Iris pigment epithelial cell (primary cell): ENCODE measurements at places on chromosomes 12 and 14.

DNA sequence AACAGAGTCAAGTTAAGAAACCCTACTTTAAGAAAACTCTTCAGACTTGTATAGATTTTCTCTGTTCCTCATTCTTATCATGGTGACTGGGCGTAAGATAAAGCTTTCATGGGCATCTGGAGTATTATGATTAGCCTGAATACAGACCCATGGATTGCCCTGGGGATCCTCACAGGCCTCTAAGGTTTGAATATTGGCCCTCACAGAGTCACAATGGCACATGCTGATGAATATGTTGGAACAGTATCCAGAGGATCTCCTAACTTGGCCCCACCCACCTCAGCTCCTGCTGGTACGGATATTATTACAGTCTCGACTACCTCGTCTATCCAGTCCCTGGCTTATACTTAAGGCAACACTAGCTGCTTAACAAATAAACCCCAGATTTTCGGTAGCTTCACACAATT, 8.1 kb downstream of the OSBPL8 start:
- no peak for DNase-seq

GRCh38 chr12:102016472-102016871, 45.3 kb downstream of the WASHC3 start:
- DNase-seq = no peak

DNA sequence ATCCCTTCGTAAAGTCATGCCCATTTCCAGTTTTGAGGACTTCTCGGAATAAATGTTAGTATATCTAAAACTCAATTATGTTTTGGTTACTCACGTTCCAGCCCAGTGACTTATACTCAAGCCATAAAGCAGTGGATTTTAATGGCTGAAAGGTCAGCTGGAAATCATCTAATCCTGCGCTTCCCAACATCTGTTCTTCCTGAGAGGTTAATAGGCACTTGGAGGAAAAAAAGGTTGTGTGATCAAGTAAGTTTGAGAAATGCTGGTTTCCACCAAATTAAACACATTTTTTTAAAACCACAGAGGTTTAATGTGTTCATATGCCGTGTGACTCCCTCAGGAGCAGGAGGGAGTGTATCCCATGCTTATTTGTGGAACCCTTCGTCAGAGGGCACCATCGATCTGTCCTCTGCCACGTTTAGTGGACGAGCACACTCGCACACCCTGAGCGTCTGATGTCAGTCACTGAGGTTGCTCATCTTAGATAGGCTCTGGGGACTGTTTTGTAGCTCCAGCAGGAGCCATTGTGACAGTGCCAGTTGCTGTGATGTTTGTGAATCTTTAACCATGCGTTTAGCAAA, 41.4 kb downstream of the FBXL14 start:
- no peak for DNase-seq

DNA sequence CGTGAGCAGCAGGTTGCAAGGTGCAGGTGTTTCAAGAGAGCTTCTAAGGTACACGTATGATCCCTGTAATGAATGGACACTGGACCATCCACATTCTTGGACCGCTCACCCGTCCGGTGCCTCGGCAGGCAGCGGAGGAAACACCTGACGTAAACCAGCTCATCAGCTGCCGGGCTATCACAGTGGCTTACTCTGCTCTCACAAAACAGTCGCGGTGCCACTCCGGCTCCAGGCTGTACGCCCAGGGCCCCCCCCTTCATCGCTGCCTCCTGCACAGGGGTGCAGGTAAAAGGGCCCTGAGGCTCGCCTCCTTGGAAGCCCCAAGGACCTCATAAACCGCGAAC, 436 bp downstream of the VPS33A start:
- DNase-seq = peak; percentile 33

- DNase-seq = no peak
Measured at GRCh38 chr12:106736051-106736957, 38.2 kb upstream of the RIC8B start.

DNA sequence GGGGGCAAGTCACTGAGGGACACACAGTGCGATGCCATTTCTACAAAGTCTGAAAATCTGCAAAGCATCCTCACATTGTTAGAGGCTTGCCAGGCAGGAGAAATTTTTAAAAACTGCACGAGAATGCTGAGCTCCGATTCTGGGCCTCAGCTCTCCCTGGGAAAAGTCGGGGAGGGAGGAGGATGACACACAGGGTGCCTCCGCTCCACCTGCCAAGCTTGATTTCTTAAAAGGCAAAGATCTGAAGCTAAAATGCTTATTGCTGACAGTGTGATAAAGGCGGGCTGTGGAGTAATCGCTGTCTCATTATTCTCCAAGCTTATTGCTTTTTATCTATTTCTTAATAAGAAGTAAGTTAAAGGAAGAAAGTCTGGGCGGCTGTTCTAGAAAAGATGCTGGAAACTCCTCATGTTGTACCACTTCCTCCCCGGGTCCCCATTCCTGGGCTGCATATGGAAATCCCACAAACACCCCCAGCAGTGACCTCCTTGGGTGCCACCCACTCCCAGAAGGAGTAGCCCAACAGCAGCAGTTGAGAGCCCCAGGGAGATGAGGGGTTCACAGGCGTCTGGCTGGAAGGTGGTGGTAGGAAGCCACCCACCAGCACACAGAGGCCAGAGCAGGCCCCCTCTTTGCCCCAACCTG, 55.0 kb downstream of the CCDC85C start:
- DNase-seq = no peak

GRCh38 chr14:94773655-94774343, 3.9 kb upstream of the GSC start:
- DNase-seq = no peak

GRCh38 chr14:74083784-74084276, 423 bp downstream of the ALDH6A1 start:
- DNase-seq = no peak

- DNase-seq = no peak
Measured at GRCh38 chr14:84225268-84225667, 1304.7 kb upstream of the FLRT2 start.

- no peak for DNase-seq
Measured at GRCh38 chr14:23800811-23801210, 152.8 kb upstream of the DHRS4 start.

- no peak for DNase-seq
Measured at GRCh38 chr14:102407258-102407657, 44.5 kb downstream of the TECPR2 start.

DNA sequence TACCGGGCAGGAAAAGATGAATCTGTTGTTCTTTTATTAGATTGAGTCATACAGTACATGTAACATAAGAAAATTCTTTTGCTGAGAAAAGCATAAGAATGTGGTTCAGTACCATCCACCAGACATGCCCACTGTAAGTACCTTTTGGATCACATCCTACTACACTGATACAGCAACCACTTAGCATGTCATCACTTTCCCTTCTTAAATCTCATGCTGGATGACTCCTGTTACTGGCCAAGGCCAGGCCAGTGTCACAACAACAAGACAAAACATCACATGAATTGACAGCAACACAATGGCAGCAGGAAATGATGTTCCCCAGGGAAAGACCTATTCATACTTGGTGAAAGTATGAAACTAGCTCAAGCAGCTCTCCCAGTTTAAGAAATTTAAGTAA, 46.4 kb downstream of the STXBP6 start:
- peak; percentile 55 for DNase-seq

DNA sequence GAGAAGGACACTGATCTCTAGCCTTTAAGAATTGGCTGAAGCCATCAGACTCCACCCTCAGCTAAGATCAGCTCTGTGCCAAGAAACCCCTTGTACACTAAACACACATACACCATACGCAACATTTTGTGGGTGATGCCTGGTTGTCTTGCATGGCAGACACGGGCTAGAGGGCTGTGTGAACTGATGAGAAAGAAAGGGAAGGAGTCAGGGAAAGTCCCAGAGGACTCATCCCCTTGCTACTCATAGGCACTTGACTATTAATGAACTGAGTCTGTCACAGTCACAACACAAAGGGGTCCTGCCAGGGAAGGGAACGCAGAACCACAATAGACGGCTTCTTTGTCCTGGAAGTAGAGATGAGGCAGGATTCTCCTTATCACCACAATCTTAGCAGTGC, 80.8 kb downstream of the EMP1 start:
- no peak for DNase-seq

DNA sequence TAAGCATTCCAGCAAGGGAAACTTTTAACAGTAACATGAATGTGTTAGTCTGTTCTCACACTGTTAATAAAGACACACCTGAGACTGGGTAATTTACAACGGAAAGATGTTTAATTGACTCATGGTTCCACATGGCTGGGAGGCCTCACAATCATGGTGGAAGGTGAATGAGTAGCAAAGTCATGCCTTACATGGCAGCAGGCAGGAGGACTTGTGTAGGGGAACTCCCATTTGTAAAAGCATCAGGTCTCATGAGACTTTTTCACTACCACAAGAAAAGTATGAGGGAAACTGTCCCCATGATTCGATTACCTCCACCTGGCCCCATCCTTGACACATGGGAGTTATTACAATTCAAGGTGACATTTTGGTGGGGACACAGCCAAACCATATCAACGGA, 168.3 kb downstream of the PAH start:
- DNase-seq = no peak

DNA sequence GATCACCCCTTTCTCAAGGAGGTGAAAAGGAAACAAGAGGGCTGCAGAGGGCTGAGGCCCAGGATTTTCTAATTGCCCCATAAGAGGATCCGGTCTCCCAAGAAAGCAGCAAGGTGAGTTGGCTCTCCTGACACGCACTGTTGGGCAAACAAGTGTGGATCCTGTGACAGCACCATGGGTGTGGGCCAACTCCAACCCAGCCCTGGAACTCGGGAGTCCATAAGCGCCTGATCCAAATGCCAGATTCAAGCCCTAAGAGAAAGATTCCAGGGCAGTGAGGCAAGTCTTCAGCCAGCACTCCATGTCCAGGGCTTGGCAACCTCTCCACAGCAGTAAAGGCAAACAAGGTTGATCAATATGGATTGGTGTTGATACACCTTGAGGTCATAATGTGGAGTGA, 33.1 kb downstream of the KCNA5 start:
- no peak for DNase-seq

GRCh38 chr12:88985011-88985410, 367.3 kb downstream of the DUSP6 start:
- DNase-seq = no peak

DNA sequence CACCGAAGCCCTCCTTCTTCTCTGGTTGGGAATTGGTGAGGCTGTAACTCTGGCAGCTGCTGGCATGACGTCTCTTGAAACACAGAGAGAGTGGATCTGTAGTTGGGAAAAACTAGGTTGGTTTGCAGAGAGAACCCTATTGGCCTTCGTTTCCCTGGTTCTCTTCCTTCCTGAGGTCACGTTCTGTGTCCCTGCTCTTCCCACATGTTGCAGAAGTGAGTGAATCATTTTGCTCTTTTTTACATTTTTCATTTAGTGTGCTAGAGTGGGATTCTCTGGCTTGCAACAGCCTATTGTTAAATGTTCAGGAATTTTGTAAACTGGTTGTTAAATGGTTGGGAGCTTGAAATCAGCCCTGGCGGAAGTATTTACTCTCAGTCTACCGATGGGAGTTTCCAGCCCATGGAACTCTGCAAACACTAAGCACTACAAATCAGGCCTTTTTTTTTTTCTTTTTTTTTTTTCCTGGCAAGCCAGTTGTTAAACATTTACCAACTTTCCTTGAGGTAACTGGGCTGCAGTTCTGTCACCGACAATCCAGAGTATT, 26.8 kb upstream of the CKAP4 start:
- no peak for DNase-seq

DNA sequence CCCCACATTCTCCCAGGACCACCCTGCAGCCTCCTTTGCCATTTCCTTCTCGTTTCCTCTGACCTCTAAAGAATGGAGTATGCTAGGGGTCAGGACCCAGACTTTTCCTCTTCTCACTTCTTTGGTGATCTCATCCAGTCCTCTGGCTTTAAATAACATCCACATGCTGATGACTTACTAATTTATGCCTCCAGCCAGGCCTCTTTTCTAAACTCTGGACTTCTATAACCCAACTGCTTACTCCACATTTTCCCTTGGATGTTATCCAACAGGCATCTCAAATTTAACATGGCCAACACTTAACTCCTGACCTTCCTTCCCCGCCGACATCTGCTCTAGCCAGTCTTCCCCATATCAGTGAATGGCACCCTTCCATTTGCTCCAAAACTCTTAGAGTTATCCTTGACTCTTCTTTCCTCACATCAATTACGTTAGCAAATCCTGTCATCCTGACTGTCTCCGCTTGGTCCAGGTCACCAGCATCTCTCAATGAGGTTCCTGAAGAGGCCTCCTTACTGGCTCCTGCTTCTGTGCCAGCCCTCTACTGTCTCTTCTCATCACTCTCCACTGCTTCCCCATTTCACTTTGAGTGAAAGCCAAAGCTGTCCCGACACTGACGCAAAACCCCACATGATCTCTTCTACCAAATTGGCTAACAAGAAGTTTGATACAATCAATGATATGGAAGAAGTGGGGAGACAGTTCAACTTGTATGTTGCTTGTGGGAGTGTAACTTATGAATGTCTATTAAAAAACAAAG, 42.7 kb downstream of the TMBIM6 start:
- peak; percentile 71 for DNase-seq

GRCh38 chr14:55451950-55452349, 11.5 kb upstream of the TBPL2 start:
- DNase-seq = no peak

DNA sequence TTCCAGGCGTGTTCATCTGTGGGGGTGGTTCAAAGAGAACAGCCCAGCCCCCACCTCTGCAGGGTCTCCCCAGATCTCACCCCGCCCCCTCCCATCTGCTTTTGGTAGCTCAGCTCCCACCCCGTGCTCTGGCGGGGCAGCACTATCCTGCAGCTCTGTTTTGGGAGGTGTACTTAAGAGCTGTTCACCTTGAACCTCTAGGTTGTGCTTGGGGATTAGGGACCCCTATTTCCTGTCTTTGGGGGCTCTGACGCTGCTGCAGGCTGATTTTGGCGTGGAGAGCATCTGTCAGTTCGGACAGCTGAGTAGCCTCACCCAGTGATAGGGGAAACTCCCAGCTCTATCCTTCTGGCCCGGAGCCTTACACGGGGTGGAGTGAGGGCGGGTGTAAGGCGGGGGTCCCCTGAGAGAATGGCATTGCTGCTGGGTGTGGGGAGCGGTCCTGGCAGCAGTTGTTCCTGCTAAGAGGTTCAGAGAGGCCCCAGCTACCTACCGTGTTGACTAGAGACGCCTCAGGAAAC, 765 bp downstream of the TMEM120B start:
- DNase-seq = peak; percentile 22

GRCh38 chr12:57489157-57489641, 1.3 kb downstream of the MARS1 start:
- peak; percentile 41 for DNase-seq

DNA sequence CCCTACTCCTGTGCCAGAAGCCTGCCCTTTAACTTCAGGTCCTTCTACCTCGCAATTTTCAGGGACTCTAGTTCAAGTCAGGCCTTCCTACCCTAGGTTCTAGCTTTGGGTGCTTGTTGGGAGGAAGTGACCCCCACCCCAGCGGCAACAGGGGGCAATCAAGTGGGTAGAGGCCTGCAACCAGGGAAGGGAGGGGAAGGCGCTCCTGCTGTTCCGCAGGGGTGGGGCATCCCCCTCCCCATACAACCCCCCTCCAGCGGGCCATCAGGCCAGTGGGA, 204 bp upstream of the PRPH start:
- DNase-seq = no peak

DNA sequence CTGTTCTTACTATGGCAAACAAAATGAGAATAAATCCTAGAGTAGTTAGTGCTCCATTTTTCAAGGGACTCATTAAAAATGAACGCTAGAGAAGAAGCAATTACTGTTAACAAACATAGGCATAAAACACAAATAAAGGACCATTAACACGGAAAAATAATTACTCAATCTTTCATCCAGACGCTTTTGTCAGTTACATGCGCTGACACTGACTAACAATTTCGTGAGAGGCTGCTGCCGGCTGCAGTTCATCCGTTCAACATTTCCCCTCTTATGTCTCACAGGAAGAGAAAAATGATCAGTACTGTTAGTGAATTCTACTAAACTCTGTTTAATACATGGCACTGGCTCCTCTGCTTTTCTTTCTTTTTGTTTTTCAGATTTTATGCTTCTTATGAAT, 472.7 kb upstream of the FLRT2 start:
- no peak for DNase-seq
